Body of pancreas (tissue), 4 donors: ENCODE measurements at places on chromosomes 6 and 20. TPM values are rescaled to one million over a fixed set of nuclear protein-coding genes. Genes with fewer than 3 reads are reported as not detected.

DNA sequence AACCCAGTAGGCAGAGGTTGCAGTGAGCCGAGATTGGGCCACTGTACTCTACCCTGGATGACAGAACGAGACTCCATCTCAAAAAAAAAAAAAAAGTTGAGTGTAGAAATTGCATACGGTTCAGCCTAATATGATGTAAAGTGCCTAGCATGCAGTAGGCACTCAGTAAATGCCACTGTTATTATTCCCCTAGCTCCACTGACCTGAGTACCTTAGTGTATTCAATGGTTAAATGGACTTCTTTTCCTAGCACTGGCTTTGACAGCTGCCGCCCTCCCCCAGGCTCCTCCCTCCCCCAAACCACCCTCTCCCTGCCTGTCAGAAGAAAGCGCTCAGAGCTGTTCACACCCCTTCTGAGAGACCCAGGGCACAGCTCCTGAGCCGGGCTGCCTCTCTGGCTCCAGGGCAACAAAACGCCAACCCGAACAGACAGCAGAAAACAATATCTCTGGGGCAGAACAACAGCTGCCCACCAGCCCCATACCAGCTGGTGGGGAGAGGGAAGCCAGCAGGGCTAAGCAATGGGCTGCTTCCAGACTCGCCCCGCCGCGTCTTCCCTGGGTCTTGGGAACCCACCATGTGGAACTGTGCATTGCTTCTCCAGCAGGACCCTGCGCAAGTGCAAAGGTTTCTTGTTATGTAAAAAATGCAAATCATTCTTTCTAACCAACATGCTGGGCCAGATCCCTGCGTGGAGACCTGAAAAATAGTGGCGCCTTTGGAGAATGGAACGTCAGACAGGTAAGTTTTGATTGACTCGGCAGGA is 4.5 kb downstream of the CPNE5 start:
- DNase-seq, result no peak

SRC gene
- 35.3 TPM for total RNA-seq

DNA sequence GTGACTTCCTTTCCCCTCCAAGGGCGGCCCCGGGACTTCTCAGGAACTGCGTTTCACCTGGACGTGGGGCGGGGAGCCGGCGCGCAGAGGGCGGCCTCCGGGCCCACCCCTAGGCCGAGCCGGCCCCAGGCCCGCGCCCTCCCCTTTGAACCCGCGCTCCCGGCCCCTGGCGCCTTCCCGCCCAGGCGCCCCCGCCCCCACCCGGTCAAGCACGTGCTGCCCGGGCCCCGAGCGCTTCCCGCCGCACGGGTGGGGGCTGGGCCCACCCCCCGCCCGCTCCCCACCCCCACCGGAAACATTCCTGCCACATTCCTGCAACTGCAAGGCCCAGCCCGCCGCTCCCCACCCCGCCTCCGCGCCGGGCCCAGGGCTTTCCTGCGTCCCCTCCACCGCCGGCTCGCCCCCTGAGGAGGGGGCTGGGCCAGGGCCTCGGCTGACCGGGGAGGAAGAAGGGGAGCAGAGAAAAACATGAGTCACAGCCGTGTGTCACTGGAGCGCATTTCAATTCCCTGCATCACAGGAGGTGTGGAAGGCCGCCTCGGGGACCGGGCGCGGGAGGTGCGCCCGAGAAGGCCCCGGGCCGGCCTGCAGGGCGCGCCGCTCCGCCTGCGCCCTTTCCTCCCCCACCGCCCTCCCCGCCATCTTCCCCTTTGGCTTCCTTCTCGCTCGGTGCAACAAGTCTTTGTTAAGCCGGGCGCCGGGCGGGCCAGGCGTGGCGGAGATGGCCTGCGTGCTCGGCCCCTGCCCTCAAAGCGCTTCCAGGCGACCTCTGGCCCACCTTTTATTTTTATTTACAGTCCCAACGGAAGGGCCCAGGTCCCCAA is 1.2 kb upstream of the HMGA1 start:
- DNase-seq, result no peak

LIME1 gene
- total RNA-seq, result 14.0 TPM

CLIC5 gene
- 3.3 TPM for total RNA-seq

DNA sequence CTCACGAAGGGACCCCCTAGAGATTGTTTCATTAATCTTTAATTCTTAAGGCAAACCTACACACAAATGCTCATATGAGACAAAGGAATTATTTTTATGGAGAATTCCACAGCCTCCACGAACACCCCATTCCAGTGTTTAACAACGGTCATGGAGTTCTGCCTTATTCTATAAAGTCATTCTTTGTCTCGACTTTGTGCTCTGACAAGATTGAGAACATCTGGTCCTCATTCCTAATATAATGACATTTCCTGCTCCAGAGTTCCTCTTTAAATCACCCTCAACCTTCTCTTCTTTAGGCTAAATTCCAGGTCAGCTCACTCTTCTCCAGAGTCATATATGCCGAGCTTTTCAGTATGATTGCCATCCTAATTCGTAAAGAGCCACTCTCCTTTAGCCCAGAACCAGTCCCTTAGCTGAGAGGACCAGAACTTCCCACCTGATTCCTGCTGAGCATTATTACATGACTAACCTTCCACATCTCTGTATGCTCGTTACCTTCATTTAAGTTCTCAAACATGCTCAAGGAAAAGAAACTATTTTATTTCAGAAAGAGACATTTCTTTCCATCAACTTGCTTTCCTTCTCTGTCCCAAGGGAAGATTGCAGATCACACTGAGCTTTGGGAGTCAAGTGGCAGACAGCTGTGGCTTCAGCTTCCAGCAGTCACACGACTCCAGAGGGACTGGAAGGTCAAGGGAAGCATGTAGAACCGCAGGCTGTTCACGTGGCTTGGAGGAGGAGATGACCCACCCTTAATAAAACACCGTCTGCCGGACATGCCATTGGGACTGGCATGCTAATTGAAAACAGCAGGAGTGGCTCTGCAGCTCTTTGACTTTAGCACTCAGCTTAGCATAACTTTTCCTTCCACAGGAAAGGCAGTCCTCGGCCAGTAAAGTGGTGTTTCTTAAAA is 467.1 kb upstream of the HSF2 start:
- DNase-seq, result no peak

DNA sequence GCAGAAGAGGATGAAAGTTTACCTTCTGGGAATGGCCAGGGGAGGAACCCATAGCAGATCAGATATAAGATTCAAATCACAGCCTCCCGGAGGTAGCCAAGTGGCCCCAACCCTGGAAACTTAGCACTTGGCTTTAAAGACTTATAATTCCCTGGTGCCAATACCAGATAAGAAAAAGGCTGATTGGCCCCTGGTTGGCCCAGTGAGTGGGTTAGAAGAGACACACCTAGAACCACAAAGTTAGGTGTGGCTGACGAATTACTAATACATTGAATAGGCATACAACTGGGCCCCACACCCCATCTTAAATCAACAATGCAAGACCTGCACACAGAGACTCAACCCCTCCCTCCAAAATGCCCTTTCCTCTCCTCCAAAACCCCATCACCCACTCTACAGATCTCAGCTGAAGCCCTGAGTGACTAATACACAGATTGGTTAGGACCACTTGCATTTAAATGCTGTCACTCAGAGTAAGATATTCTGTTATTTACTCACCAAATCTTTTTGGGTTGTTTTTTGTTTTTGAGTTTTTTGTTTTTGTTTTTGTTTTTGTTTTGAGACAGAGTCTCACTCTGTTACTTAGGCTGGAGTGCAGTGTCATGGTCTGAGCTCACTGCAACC is 315.4 kb upstream of the JARID2 start:
- DNase-seq, result no peak

DEFB118 gene
- total RNA-seq, result not detected

MAFB gene
- 22.1 TPM for total RNA-seq

- DNase-seq, result no peak
These were observed 26.1 kb upstream of the KCNQ5 start for GRCh38 chr6:72595812-72596211.

OPRL1 gene
- 1.0 TPM for total RNA-seq

DNA sequence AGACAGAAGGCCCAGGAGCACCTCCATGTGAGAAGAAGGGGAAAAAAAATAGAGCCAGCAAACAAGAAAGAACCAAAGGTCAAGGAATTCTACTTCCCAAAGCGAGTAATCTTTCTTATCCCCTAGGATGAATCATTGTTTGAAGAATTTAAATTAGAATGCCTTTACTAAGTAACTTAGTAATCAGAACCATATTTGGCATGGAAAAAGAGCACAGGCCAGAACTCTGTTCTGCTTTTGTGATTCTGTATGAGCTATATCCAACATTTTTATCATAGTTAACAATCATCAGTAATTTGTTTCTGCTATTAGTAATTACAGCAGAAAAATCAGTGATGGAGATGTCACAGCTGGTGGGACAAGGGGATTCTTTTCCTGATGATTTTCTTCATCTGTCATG is 228.8 kb upstream of the FAM83B start:
- DNase-seq, result no peak

TAF11 gene
- total RNA-seq, result 16.6 TPM

PLCG1 gene
- total RNA-seq, result 87.7 TPM

DNA sequence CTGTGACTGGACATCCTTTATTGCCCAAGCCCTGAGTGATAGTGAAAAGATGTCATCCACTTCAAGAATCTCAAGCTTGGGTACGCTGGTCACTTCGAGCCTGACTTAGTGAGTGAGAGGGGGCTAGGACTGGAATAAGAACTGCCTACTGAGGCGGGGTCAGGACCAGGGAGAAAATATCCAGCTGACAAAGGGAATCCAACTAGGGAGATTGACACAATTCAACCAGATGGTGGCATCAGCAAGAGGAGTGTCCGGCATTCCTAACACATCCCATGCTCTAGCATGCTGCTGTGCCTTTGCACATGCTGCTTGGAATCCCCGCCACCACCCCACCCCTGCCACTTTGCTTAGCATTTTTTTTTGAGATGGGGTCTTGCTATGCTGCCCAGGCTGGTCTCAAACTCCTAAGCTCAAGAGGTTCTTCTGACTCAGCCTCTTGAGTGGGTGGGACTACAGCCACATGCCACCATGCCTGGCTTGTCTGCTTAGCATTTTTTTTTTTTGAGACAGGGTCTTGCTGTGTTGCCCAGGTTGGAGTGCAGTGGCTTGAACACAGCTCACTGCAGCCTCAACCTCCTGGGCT is 6.5 kb upstream of the CEP250 start:
- DNase-seq, result no peak

DNA sequence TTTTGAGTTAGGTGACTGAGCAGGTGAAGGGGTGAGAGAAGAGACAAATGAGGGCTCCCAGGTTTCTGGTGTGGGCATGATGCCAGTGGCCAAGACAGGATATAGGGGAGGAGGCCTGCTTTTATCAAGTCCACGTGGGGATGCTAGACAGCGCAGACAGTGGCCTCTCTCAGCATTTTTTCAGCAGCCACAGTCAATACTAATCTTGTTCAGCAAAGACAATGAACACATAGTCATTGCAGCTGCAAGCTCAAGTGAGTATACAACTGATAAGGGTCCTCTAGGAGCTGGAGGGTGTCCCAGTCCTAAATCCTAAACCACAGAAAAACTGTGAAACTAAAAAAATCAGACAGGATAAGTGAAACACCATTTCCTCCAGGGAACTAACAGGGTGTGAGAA is 48.6 kb downstream of the UQCC1 start:
- DNase-seq, result no peak

DNA sequence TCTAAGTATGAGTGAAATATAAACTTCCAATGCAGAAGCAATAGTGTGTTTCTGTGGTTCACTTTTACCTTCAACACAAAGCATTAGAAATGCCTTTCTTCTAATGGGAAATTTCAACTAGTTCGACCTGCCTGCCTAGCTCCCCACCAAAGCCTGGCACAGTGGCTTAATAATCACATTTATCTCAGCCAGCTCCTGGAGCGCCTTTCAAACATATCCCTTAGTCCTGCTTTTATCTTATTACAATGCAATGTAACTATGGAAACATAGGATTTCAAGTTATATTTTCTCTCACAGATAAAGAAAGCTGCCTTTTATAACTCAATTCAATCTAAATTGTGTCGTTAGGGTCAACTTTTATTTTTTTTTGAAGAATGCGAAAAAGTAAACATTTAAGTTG is 53.7 kb downstream of the KIF13A start:
- DNase-seq, result peak; percentile 25

CLPSL1 gene
- 11.9 TPM for total RNA-seq

DNA sequence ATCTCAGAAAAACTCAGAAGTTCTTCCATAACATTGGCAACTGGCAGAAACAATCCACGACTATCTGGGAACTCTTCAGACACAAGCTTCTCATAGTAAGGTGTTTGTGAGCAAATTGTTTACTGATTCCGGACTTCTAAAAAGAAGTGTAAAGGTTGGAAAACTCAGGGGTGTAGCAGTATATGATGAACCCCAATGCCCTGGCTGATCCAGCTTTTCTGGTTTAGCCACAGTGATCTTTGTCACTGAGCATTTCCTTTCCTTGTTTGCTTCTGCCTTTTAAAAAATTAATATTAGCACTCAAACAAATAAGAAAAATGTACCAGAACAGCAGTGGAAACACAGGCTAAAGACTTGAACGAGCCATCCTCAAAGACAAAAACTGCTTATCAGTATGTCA is 4.9 kb downstream of the RGS17 start:
- no peak for DNase-seq

- no peak for DNase-seq
These were observed 487.7 kb upstream of the CDH4 start for GRCh38 chr20:60764328-60764727.

DNA sequence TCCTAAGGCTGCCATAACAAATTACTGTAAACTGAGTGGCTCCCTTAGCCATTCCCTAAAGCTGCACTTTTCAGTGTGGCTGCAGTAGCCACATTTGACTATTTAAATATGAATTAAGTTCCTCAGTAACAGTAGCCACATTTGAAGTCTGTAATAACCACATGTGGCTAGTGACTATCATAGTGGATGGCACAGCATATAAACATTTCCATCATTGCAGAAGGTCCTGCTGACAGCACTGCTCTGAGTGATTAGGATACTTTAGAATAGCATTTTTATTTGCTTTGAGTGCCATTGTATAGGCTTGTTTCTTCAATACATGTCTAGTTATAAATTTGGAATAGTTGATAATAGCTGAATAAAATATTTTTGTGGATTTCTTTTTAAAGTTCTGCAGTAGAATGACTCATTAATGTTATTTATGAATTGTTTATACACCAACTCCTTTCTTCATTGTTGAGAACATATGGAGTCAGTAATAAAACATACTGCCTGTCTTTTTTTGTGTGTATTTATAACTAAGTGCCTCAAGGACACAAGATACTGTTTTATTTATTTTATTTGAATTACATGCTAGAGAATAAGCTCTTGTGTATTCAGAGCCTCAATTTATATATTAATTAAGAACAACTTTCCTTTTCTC is 217.2 kb downstream of the CDKAL1 start:
- DNase-seq, result no peak

WFDC12 gene
- not detected for total RNA-seq

DNA sequence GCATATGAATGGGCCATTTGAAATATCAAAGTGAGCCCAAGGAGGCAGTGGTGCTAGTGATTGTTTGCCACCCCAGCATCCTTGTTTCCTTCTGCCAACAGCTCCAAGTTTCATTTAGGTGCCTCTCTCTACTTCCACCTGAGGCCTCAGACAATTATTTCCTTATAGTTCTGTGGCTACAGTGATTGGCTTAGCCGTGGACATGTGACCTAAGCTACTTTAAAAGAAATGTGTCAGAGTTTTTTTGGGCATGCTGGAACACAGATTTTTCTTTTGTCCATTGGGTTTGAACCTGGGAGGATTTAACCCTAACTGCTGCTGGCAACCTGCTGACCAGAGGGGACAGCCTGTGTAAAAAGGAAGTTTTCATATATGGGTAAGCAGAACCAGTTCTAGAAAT is 319.4 kb downstream of the CD109 start:
- no peak for DNase-seq
